NB4 (cell line): ENCODE measurements at places on chromosomes 4 and X.

DNA sequence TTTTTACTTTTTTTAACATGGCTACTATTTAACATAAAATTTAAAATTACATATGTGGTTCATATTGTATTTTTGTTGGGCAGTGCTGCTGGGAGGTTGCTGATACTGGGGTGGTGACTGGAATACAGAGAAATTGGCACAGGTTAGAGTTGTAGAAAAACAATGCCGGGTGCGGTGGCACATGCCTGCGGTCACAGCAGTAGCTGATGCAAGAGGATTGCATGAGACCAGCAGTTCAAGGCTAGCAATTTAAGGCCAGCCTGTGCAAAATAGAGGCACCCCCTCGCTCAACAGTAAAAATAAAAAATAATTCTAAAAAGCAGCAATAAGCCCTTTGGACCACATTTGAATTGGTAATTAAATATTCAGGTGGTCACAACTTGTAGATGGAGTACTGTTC is 11.8 kb upstream of the CPE start:
- no peak for DNase-seq

DNA sequence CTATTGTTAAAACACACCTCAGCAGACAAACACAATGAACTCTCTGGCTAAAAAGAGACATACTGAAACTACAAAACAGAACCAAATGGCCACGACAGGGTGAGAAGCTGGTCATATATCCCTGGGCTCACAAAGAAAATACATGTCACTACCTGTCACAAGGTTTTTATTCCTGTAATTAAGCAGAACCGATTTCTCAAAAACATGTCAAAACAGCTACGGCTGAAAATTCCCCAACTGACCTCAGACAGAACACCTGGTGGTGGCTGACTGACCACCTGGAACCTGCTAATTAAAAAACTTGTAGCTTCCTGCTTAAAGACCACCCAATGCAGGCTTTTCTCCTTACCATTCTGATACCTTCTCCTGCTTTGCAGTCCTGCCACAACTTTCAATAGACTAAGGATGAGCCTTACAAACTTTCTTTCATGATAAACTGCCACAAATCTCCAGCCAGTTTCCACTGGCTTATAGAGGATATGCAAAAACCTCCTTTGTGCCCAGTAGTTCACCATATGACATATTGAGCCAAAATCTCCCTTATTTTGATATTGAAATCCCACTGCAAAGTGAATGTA is 571.9 kb downstream of the SPOCK3 start:
- DNase-seq, result no peak

DNA sequence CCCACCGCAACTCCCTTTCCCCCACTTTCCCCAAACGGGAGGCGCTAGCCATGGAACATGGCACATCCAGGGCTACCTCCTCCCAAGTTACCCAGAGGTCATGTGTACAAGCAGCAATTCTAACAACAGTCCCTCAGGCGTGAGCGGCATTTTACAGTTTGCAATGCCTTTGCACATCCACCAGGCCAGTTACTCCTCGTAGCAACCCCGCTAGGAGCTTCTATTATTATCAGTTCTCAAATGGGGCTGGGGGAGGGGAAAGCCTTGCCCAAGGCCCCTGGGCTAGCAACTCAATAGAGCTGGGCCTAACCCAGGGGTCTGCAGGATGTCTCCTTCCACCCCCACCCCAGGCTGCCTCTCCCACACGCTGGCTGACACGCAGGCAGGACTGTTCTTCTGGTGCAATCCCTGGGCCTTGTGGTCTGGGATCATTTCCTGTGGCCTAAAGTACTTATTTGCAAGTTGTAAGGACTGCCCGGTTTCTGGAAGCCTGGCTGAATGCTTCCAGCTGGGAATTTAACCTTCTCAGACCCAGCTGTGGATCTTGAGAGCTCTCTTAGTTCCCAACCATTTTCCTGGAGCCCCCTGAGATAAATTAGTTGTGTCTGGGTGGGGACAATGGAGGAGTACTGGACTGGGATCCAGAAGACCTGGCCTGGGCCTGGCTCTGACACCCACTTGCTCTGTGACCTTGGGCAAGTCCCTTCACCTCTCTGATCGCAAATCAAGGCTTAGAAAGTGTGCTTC is 27.7 kb downstream of the PJA1 start:
- DNase-seq, result peak; percentile 78

DNA sequence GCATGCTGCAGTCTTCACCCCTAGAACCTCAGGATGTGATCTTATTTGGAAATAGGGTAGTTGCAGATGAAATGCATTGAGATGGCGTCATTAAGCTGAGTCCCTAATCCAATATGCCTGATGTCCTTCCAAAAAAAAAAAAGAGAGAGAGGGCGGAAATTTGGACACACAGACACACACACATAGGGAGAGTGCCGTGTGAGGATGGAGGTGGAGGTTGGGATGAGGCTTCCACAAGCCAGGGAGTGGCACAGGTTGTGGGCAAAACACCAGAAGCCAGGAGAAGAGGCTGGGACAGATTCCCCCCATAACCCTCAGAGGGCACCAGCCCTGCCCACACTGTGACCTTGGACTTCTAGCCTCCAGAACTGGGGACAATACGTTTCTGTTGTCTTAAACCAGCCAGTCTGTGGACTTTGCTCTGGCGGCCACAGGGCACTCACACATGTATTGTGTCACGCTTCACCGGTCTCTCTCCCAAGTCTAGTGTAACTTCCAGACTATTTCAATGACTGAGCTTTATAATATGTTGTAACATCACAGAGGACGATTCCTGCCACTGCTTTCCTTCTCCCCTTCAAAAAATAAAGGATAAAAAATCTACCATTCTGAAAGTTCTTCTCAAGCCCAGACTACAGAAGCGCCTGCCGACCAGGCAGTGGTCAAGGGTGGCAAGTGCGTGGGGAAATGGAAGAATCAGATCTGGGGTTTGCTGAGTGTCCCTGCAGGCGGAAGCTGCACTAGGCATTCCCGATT is 35.8 kb upstream of the MAN2B2 start:
- DNase-seq, result no peak

DNA sequence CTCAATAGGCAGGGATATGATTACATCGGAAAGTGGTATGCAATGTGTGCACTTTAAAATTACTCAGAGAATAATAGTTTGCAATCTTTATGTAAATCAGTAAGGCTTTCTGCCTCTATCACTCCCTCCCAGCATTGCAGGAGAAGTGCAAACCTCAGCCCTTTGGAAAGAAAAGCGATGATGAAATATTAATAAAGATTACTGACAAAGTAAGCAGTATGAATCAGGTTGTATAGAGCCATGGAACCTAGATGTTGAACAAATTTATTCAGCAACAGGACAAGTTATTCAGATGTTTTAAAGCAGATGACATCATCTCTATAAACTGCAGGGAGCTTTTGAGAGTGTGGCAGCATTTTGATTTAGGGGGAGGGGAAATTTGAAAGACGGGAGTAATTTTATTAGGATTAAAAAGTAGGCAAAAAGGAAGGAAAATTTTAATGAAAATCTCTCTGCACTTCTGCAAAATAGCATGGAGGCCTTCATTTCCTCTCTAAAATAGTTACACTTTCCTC is 631.7 kb upstream of the GRIA3 start:
- no peak for DNase-seq

GRCh38 chrX:71440401-71440800 is 74.2 kb downstream of the TAF1 start:
- peak; percentile 49 for DNase-seq

GRCh38 chr4:76488455-76488854 is 53.4 kb downstream of the SHROOM3 start:
- DNase-seq, result no peak

DNA sequence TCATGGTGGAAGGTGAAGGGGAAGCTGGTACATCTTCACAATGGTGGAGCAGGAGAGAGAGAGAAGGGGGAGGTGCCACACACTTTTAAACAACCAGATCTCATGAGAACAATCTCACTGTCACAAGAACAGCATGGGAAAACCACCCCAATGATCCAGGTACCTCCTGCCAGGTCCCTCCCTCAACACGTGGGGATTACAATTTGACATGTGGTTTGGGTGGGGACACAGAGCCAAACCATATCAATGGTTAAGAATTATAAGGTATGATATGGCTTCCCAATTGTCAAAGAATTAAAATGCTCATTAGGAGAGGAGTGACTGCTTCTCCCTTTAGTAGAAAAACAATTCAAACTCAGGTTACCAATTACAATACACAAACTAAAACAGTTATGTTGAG is 143.3 kb downstream of the PDLIM5 start:
- DNase-seq, result no peak

DNA sequence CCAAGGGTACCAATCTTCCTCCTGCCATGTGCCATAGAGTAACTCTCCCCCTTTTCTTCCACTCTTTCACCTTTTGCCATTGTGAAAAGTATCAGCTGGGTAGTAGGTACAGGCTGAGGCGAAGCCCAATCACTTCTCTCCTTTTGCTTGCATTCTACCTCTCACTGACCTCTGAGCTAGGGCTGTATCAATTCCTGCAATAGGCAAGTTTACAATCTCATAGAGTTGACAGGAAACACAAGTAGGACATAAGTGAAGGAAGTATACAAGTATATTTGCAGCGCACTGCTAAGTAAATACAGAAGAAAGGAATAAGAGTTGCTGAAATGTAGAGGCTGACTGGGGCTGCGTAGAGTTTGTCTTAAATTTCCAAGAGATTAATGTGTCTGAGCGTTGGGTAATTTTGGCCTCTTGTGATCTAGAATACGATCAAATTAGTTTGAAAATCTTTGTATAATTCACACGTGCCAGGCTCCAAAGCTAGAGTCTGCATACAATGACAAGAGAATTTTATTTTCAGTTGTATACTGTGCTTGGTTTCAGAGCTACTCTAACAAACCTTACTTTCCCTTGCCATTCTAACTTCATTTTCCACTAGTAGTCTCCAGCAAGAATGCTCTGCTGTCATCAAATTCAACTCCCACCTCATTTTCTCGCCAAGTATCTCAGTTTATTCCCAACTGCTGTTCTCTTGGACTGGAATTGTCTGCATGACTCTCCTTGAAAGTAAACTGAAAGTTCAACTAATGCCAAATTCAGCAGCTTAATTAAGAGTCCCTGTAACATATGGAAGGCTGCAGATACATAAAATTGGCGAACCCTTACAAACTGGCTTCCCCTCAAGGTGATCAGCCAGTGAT is 90.3 kb downstream of the ATP11C start:
- no peak for DNase-seq

- peak; percentile 27 for DNase-seq
These were observed 46.4 kb downstream of the APOO start for GRCh38 chrX:23861215-23861896.

- no peak for DNase-seq
These were observed 145.0 kb downstream of the ADAMTS3 start for GRCh38 chr4:72424006-72424405.

DNA sequence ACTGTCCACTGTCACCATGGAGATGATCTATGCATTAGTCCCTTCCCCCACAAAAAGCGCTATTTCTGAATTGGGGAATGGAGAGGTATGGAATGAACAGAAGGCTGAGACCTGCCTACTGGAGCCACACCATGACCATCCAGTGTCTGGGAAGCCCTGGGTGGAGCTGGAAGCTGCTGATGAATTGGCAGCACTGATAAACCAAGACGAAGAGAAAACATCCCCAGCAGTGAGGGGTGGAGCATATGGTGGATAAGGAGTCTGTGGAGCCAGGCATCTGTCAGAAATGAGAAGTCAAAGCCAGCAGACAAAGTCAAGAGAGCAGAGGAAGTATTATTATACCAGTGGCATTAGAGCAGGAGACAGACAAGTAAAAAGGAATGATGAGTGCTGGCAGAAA is 13.2 kb downstream of the CC2D2A start:
- no peak for DNase-seq
